ENCODE measurements at places on chromosomes 5 and 9. TPM values are rescaled to one million over a fixed set of nuclear protein-coding genes. Genes with fewer than 3 reads are reported as not detected.
A peak's percentile ranks its signal among the peaks of the same experiment; 100 is the strongest.

ZFYVE16 gene
- 55.5 TPM for polyA plus RNA-seq

DNA sequence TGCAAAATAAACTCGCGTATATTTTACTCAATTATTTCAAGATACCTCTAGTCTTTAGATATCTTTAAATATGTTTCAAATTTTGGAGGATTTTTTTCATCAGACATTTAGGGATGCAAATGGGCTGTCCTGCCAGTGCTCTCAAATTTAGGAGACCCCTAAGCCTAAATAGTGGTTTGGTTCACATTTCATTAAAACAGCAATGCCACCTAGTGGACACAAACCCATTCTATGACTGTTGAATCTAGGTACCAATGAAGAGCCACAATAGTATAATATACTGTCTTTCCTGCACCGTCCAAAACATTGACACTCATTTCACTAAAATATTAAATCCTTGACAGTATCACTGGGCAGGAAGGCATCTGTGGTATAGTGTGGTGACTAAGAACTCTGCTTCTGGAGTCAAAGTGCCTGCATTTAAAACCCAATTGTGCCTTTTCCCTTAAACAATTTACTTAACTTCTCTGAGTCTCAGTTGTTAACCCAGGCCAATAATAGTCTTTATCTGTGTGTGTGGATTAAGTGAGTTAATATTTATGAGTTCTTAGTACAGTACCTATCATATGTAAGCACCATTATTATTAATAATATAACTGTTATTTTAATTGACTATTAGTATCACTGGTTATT lies 148.0 kb downstream of the RORB start:
- DNase-seq, result peak; percentile 20

SCGB3A2 gene
- polyA plus RNA-seq, result 0.95 TPM

GRCh38 chr5:133225671-133226152 lies 173.9 kb downstream of the HSPA4 start:
- DNase-seq, result no peak

- no peak for DNase-seq
These were observed 134.5 kb downstream of the SEC61B start for GRCh38 chr9:99356512-99356971.

DNA sequence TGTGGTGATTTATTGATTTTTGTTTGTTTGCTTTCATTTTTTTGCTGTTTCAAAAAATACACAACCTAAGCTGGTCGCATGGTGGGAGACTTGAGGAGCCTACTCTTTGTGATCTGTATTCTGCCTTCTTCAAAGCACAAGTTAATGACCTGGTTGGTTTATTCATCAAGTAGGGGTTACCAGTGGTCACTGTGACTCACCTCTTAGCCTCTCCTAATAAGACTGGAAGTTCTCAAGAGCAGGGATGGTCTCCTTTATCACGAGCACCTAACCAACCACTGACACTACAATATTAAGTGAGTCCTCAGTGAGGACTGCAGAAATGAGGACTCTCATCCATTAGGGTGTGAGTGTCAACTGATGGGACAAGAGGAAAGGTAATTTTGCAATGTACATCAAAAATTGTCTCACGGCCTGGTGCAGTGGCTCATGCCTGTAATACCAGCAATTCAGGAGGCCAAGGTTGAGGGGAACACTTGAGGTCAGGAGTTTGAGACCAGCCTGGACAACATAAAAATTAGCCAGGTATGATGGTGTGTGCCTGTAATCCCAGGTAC lies 13.6 kb upstream of the MTMR12 start:
- no peak for DNase-seq

GRCh38 chr9:6426117-6426516 lies 13.1 kb downstream of the UHRF2 start:
- no peak for DNase-seq

DNA sequence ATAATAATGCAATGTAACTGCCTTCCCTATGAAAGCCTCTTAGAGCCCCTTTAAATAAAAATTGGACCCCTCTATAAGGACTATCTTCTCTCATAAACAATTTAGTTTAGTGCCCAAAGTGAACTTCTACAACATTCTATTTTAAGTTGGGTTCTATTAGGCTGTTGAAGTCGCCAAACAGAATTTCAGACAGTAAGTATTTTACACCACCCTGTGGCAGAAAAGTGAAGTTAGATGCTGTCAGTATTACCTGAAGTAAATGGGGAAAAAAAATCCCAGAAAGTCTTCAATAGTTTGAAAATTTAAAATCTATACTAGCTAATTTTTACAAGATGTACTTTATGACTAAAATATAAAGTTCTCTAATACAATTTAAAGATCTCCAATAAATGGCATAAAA lies 29.5 kb downstream of the CAAP1 start:
- DNase-seq, result peak; percentile 15

SLC2A6 gene
- polyA plus RNA-seq, result 1.4 TPM

GRCh38 chr5:152218694-152219093 lies 186.4 kb downstream of the NMUR2 start:
- no peak for DNase-seq

GRCh38 chr5:105632043-105632442 lies 2038.7 kb downstream of the EFNA5 start:
- DNase-seq, result no peak

DNA sequence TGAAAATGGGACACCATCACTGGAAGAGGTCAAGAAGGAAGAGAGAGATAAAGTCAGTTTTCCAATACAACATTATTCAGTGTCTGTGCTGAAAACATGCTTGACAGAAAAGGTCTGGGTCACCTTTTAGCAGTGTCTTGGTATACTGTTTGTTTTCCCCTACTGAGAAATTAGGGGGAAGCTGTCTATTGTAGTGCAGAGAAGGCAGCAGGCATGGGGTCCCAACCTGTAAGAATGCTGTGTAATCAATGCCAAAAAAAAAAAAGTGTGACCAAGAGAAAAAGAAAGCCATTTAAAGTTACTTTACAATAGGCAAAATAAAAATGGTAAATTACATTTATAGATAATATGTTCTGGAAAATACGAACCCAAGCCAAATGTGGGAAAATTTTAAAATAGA lies 139.3 kb downstream of the RAB3C start:
- no peak for DNase-seq

MARCOL gene
- polyA plus RNA-seq, result not detected

OCLN gene
- polyA plus RNA-seq, result 29.5 TPM

DNA sequence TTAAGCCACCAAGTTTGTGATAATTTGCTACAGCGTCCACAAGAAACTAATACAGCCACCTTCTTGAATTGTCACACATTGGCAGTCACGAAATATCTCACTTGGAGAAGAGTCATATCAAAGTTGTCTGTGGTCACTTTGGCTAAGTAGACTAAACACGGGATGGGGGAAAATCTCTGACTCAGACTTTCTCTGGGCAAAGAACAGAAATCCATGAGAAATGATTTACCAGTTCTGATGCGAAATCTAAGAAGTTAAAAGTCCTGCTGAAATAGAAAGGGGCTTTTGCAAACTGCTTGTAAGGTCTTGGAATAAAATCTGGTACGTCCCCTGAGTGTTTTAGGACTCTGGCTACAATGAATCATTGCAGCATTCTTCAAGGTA lies 158.4 kb downstream of the COL23A1 start:
- DNase-seq, result no peak

DNA sequence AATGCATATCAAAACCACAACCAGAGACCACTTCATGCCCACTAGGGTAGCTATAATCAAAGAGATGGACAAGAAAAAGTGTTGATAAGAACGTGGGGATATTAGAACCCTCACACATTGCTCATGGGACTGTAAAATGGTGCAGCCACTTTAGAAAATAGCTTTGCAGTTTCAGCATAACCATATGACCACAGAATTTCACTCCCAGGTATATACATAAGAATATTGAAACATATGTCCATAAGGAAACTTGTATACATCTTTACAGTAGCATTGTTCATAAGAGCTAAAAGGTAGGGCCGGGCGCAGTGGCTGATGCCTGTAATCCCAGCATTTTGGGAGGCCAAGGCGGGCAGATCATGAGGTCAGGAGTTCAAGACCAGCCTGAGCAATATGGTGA lies 56.4 kb downstream of the S1PR3 start:
- no peak for DNase-seq

DNA sequence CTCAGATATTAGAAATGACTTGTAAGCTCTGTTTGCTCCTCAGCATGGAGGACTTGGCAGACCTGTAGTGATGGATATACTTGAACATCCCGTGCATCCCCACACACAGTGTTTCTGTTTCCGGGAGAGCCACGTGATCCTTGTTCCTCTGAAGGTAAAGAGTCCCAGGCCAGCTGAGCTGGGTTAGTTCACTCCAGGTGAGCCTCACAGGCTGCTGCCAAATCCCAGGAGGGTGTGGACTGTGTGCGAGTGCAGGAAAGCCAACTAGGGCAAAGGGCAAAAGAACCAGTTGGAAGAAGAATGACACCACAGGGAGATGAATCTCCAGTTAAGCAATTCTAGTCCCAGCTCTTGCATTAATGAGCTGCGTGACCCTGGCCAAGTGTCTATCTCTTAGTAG lies 10.4 kb upstream of the TOMM5 start:
- no peak for DNase-seq

DNA sequence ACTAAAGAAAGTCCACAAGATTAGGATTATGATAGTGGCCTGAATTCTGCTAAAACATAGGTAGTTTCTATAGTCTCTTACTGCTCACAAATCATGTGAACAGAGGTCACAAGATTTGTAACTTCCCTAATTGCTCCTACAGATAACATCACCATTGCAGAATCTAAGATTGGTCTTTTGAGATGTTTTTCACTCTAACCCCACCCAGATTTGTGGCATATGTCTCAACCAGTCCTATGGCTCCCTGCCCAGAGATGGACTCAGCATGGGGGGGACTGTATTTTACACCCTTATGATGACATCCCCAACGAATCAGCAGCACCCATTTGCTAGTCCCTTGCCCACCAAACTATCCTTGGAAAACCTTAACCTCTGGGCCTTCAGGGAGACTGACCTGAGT lies 1046.2 kb downstream of the CDH12 start:
- DNase-seq, result no peak

HEMGN gene
- 2.1 TPM for polyA plus RNA-seq

SLC1A3 gene
- polyA plus RNA-seq, result 4.4 TPM

UAP1L1 gene
- polyA plus RNA-seq, result 6.3 TPM

GRCh38 chr9:82101475-82101874 lies 112.9 kb downstream of the SPATA31D1 start:
- no peak for DNase-seq

DNA sequence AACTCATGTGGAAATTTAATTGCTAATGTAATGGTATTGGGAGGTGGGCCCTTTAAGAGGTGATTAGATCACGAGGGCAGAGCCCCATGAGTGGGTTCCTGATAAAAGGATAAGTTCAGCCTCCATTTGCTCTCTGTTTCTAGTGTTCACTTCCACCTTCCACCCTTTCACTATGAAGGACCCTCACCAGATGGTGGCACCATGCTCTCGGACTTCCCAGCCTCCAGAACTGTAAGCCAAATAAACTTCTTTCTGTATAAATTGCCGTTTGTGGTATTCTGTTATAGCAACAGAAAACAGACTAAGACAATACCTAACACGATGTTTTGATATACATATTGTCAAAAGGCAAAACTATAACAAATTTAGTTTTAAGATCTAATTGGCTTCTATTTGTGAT lies 166.2 kb downstream of the DEPDC1B start:
- no peak for DNase-seq

- DNase-seq, result no peak
These were observed 278.3 kb upstream of the RFX3 start for GRCh38 chr9:3804103-3804502.

DNA sequence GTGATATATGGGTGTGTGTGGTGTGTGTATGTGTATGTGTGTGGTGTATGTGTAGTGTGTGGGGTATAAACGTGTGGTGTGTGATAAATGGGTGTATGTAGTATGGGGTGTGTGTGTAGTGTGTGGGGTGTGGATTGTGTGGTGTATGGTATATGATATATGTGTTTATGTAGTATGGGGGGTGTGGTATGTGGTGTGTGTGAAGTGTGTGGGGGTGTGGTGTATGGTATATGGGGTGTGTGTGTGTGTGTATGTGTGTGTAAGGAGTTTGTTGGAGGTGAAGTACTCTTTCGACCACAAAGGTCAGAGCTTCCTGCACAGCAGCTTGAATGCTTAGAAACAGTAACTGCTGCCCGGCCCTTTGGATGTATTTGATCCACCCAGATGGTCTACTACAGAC lies 145.2 kb upstream of the IQGAP2 start:
- no peak for DNase-seq

DNA sequence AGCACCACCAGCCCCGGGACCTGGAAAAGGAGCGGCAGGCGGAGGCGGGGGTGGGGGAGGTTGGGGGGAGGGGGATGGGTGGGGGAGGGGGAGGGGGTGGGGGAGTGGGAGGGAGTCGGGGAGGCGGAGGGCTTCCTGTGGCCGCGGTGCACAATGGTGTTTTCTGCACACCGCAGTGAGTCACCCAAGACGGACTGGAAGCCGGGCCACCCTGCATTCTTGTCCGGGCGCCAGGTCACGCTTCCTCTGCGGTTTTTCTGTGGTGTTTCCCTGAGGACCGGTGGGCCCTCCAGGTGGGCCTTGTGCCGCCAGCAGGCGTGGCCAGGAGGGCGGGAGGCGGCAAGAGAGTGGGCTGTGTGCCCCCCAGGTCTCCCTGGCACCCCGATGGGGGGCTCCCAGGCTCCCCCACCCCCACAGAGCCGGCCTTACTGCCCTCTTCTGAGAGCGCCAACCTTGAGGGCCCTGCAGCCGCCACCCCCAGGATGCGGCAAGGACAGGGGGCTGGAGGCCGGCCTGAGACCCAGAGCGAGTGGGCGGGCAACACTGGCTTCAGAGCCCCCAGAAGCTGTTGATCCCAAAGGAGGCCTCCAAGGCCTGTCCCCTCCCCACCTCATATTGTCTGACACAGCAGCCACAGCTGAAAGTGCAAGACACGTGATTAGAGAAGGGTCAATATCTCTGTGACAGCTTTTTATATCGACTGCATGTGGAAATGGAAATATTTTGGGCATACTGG lies 11.1 kb downstream of the EXD3 start:
- no peak for DNase-seq

DNA sequence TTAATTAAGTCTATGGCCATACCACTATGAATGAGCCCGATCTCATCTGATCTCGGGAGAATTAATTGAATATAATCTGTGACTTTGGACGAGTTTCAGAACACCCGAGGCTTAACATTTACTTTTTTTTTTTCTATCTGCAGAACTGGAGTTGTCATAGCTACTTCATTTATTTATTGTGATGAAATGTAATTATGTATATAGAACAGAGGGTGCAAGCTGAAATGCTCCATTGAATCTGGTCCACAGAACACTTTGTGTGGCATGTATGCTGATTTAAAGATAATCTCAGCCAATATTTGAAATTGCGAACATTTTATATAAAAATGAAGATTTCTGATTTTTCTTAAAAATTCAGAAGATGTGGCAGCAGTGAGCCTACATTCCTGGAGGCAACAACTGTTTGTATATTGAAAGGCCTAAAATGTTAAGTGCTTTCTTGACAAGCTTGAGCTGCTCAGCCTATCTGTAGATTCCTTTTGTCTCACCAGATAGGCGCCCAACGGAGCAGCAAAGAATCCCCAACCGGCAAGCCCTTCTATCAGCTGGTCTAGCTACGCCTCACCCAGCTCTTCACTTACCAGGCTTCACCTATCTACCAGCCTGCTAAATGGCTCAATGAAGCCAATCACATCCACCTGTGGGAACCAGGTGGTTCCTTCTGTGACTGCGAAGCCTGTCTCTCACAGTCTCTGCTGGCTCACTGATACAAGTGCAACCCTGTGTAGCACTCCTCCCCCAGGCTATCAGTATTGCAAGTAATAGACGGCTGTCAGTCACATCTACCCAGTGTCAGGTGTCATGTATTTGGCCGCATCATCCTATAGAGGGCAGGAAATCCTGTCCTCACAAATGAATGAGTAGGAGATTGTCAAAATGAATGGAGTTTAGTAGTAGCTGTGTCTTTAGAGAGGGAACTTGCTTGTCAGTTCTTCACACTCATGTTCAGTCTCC lies 170.6 kb upstream of the MRPS30 start:
- no peak for DNase-seq

GRCh38 chr5:154418344-154418820 lies 27.4 kb upstream of the SAP30L start:
- DNase-seq, result no peak
